MCF 10A (cell line): ENCODE measurements at places on chromosomes 2 and 18. TPM values are rescaled to one million over a fixed set of nuclear protein-coding genes. Genes with fewer than 3 reads are reported as not detected.

DNA sequence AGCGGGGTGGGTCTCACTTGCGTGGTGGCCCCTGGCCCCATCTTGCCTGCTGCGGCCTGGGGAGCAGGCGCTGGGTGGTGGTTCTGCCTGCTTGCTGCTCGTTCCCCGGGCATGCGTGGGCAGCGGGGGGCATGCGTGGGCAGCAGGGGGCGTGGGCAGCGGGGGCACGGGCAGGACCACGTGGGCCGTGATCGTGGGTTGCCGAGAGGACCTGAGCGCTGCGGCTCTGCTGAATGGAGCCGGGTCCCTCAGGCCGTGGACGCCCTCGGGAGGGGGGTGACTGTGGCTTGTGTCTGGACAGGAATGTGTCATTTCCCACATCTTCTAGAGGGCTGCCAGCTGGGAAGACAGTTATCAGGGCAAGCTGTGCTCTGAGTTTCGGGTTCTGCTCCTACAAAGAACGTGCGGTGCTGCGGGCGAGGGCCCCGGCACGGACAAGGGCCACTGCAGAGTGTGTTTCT lies 8.3 kb upstream of the GAL3ST2 start:
- peaks cover under 1% of the 10 kb centered on the region for H3K36me3 ChIP-seq
- H3K27ac ChIP-seq: no peak overlapping the region
- no peaks in the 10 kb centered on the region for H3K4me1 ChIP-seq

UPP2 gene
- not detected in 2 replicates for total RNA-seq

GRCh38 chr2:27809761-27810241 lies 38.3 kb downstream of the MRPL33 start:
- peak overlapping the region; percentile 38 for H3K4me3 ChIP-seq
- H3K27me3 ChIP-seq: no peaks in the 10 kb centered on the region
- peak; percentile 82 for DNase-seq
- H3K4me1 ChIP-seq: peaks cover 33% of the 10 kb centered on the region

GRCh38 chr2:20355131-20355530 lies 4.5 kb upstream of the PUM2 start:
- no peak for DNase-seq
- no peaks in the 10 kb centered on the region for H3K27me3 ChIP-seq
- H3K36me3 ChIP-seq: peaks cover 6% of the 10 kb centered on the region
- peaks cover 10% of the 10 kb centered on the region for H3K4me1 ChIP-seq
- no peak overlapping the region for H3K27ac ChIP-seq

DNA sequence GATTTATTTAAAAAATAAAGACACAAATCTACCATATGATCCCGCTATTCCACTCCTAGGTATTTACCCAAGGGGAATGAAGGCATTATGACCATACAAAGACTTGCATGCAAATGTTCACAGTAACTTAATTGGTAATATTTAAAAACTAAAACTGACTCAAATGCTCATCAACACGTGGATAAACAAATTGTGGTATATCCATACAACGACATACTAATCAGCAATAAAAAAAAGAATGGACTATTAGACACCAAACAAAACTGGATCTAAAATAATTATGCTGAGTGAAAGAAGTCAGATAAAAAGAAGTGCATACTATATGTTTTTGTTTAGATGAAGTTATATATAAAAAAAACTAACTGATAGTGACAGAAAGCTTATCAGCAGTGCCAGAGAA lies 428.3 kb downstream of the ZEB2 start:
- no peak for DNase-seq
- no peak overlapping the region for H3K4me3 ChIP-seq
- peaks cover 6% of the 10 kb centered on the region for H3K4me1 ChIP-seq
- H3K27ac ChIP-seq: no peak overlapping the region

GRCh38 chr2:10217489-10218435 lies 84.9 kb upstream of the HPCAL1 start:
- peaks cover 5% of the 10 kb centered on the region for H3K36me3 ChIP-seq
- DNase-seq: no peak
- H3K27ac ChIP-seq: no peak overlapping the region
- H3K27me3 ChIP-seq: no peaks in the 10 kb centered on the region

DNA sequence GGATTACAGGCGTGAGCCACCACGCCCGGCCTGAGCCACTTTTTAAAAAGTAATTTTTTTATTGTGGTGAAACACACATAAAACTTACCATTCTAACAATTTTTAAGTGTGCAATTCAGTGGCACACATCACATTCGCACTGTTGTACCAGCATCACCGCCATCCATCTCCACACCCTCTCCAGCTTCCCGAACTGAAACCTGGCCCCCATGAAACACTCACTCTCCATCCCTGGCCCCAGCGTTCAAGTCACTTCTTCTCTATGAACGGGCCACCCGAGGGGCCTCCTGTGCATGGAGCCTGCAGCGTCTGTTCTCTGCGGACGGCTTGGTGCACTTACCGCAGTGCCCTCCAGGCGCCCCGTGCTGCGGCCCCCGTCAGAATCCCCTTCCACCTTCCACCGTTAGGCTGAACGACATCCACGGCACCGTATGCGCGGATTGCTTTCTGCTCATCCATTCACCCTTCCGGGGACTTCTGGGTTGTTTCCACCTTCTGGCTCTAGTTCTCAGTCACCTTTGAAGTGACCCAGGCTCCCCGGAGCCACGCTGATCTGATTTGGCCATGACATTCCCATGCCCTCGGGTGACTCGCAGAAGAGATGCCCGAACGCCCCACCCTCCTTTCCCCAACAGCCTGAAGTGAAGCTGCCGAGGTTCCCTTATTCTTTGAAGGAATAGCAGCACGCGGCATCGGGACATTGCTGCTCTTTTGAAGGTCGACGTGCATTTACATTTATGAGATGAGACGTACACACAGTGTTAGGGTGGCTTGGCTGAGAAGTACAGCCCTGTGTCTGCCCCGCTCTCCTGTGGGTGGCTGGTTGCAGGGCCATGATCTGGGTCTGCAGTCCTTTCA lies 134.4 kb downstream of the MBP start:
- H3K4me1 ChIP-seq: no peaks in the 10 kb centered on the region
- H3K27me3 ChIP-seq: peaks cover 17% of the 10 kb centered on the region
- H3K36me3 ChIP-seq: no peaks in the 10 kb centered on the region
- H3K4me3 ChIP-seq: no peak overlapping the region

- peak within 1 kb of the TSS; percentile 74 for H3K4me3 ChIP-seq
- no peaks in the 10 kb centered on the region for H3K27me3 ChIP-seq
- H3K4me1 ChIP-seq: peaks cover 27% of the 10 kb centered on the region
- H3K27ac ChIP-seq: no peak within 1 kb of the TSS
Observed at GRCh38 chr18:80247393-80247841, at the start of gene PARD6G. Gene PARD6G (minus strand): TSS chr18:80247514. CDS start chr18:80247348, 166 bp downstream.
